ENCODE measurements at places on chromosomes 13 and 19.

- DNase-seq = no peak
Observed at GRCh38 chr19:1675633-1676350, 23.4 kb upstream of the TCF3 start.

GRCh38 chr13:45109102-45109720, 11.1 kb upstream of the GTF2F2 start:
- DNase-seq = no peak

- no peak for DNase-seq
Observed at GRCh38 chr13:50322006-50322405, 306.8 kb downstream of the KCNRG start.

- DNase-seq = no peak
Observed at GRCh38 chr19:7933828-7934725, 8.1 kb upstream of the CTXN1 start.

DNA sequence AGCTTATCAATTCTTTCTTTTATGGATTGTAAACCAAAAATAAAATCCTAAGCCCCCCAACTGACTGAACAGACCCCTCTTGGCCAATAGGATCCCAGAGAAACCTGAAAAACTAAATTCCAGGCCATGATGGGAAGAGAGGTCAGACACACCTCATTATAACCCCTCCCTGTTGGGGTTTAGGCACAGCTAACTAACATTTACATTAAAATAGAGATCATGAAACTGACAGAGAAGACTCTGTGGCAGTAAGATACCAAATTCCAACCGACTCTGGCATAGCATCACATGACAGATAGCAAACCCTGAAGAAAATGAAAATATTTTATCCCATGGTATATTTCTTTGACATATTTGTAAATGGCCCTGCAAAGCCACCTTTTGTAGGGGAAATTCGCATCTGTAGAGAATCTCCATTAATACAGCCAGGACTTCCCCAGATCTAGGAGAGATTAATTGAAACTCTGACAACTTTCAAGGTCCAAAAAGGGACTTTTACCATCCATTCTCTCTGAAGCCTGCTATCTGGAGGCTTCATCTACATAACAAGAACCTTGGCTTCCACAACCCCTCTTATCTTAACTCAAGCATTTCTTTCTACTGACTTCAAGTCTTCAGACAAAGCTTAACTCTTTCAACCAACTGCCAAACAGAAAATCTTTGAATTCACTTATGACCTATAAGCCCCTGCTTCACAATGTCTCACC, 27.1 kb upstream of the GAS6 start:
- no peak for DNase-seq

DNA sequence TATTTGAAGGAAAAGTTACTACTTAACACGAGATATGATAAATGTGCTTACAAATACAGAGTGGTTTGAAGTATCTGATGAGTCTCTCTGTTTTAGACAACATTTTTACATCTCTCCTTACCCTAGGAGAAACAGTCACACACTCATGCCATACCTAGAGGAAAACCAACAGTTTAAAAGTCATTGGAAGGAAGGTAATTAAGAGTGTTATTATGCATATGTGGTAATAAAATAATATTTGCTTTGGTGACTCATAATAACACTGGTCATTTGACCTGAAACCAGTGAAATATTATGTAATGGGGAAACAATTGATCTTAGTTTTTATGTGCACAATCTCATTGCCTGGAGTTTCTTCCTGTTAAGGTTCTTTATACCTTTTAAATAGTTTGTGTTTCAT, 136.9 kb upstream of the SOX21 start:
- DNase-seq = no peak

- DNase-seq = no peak
Observed at GRCh38 chr13:72745260-72745659, 17.5 kb downstream of the BORA start.

GRCh38 chr19:48168689-48169088, 1.5 kb downstream of the LIG1 start:
- DNase-seq = no peak
